ENCODE measurements at places on chromosomes 5 and 9. TPM values are rescaled to one million over a fixed set of nuclear protein-coding genes. Genes with fewer than 3 reads are reported as not detected.

AMBP gene
- total RNA-seq = not detected

DNA sequence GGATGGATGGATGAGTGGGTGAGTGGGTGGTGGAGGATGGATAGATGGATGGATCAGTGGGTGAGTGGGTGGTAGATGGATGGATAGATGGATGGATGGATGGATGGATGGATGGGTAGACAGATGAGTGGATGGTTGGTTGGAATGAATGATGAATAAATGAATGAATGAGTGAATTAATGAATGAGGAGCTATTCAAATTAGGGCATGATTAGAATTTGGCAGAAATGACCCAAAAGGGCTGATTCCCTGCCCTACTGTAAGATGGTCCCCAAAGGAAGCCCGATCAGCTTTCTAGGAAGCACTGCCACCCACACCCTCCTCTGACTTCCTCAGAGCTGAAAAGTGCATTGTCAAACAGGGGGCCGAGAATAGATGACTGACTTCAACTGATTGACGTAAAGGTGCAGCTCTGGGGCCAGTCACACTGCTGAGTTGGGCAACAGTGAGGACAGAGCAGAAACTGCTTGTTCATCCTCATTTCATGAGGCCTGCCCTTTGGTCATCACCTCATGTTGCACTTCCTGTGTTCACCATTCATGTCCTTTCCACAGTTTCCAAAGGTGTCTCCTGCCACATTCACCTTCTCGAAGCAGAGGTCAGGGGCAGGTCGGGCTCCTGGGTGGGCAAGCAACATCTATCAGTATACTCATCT lies 34.3 kb downstream of the NIPAL4 start:
- DNase-seq = no peak

- DNase-seq = no peak
These were observed 192.1 kb downstream of the TSSK1B start for GRCh38 chr5:113242481-113243348.

GRCh38 chr9:122158202-122158601 lies 1.4 kb downstream of the NDUFA8 start:
- no peak for DNase-seq

All from activated naive CD4-positive, alpha-beta T cell treated with anti-CD3 and anti-CD28 coated beads, Interleukin-2, amount 50 U/mL, for 72 hours (primary cell).